ENCODE measurements at places on chromosomes 5 and 9. TPM values are rescaled to one million over a fixed set of nuclear protein-coding genes. Genes with fewer than 3 reads are reported as not detected.

Gene SIGMAR1
- total RNA-seq: 40.0 TPM

Gene CCDC112
- 5.4 TPM for total RNA-seq

Gene ZNF483
- 1.3 TPM for total RNA-seq

Gene CEP78
- 7.9 TPM for total RNA-seq

Gene KIF4B
- not detected for total RNA-seq

Gene GABRP
- total RNA-seq: not detected

Gene LHX3
- not detected for total RNA-seq

Gene KCNV2
- not detected for total RNA-seq

Gene FCN1
- not detected for total RNA-seq

Gene ALDOB
- total RNA-seq: not detected

Gene SHOC1
- not detected for total RNA-seq

Gene FAM78A
- total RNA-seq: 0.44 TPM

Gene FOXD4L6
- not detected for total RNA-seq

Gene THG1L
- 24.0 TPM for total RNA-seq

Gene IFNE
- total RNA-seq: 24.6 TPM

Gene ZFP37
- total RNA-seq: 1.2 TPM

Gene FOXD4
- total RNA-seq: 0.06 TPM

Gene HMCN2
- 0.06 TPM for total RNA-seq

Gene GNA14
- 4.4 TPM for total RNA-seq

Gene SPATA31C1
- total RNA-seq: not detected

Gene LCN9
- not detected for total RNA-seq

Gene HABP4
- total RNA-seq: 44.7 TPM

Gene RGS3
- total RNA-seq: 229 TPM

Gene SLC6A3
- not detected for total RNA-seq

Gene ANKRD20A1
- total RNA-seq: 0.12 TPM

Gene ISCA1
- total RNA-seq: 25.8 TPM

Gene TIMD4
- not detected for total RNA-seq

Gene GOLGA2
- 190 TPM for total RNA-seq

Gene ZNF454
- total RNA-seq: 1.1 TPM

Gene ST8SIA4
- 0.26 TPM for total RNA-seq

Gene SCGB3A2
- not detected for total RNA-seq

Gene DNAJB5
- total RNA-seq: 11.6 TPM

Gene HSD17B4
- total RNA-seq: 215 TPM

Gene GOLPH3
- total RNA-seq: 77.5 TPM

Gene SPAAR
- total RNA-seq: 0.12 TPM

Gene PCDHGB4
- 20.1 TPM for total RNA-seq

Gene EQTN
- total RNA-seq: not detected

Gene IL3
- total RNA-seq: not detected

Gene F12
- total RNA-seq: 0.25 TPM

Gene TLE1
- 24.8 TPM for total RNA-seq

Gene PRDM9
- total RNA-seq: not detected

Gene CD14
- total RNA-seq: 1.6 TPM

Gene GDA
- total RNA-seq: under 0.01 TPM

Gene GLIPR2
- 17.2 TPM for total RNA-seq

Gene ADCY2
- total RNA-seq: under 0.01 TPM

Gene CDC20B
- 0.06 TPM for total RNA-seq

Gene PCDHGB1
- 1.8 TPM for total RNA-seq

Gene GDF9
- total RNA-seq: 0.13 TPM
